Stimulated activated CD8-positive, alpha-beta memory T cell treated with anti-CD3 and anti-CD28 coated beads, Interleukin-15, amount 100 ng/mL, for 48 hours (primary cell): ENCODE measurements at places on chromosomes 16 and 17.

GRCh38 chr16:87033541-87034300, 283.5 kb downstream of the C16orf95 start:
- no peak for DNase-seq

- DNase-seq, result no peak
Observed at GRCh38 chr16:86127366-86127765, 228.4 kb downstream of the IRF8 start.

GRCh38 chr16:81817789-81818567, 38.9 kb downstream of the PLCG2 start:
- DNase-seq, result no peak

DNA sequence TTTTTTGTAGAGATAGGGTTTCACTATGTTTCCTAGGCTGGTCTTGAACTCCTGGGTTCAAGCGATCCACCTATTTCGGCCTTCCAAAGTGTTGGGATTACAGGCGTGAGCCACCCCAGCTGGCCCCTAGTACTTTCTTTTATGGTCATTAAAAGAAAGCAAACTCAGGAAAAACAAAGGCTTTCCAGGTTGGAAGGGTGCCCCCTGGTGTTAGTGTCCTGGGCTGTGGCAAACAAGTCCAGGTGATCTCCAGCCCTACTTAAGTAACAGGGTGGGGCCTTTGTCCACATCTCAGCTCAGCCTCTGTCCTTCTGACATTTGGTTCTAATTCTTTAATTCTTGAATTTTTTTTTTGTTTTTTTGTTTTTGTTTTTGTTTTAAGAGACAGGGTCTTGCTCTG, 6.9 kb downstream of the IGFBP4 start:
- no peak for DNase-seq

DNA sequence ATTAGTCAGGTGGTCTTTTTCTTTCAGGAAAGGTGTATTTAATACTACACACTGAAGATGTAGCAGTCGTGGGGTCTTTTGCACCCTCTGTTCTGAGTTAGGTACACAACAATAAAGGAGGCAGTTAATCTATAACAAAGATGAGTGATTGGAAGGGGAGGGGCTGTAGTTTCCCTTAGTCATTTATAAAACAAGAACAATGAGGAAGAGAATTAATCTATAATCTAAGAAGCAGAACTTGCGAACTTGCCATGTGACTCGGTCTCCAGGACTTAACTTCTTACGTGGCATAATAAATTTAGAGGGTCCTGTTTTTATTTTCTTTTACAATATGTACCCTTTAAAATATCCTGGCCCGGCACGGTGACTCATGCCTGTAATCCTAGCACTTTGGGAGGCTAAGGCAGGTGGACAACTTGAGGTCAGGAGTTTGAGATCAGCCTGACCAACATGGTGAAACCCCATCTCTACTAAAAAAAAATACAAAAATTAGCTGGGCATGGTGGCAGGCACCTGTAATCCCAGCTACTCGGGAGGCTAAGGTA, 8.6 kb upstream of the APPBP2 start:
- no peak for DNase-seq

DNA sequence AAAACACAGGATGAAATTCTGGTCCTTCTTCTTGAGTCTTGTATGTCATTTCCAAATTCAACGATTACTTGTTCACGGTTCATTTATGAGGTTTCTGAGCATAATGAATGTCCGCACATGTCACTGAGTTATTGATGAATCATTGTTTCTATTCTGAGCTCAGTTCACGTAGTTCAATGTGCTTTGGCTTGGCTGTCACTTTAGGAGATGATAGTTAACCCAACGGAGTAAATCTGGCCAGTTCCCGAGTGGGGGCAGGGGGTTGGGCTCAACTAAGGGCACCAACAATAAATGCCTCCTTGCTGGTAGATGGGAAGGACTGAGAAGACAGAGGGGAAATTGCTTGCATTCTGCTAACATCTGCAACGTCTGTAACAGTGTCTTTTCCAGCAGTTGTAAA, 239.4 kb upstream of the HSBP1 start:
- DNase-seq, result no peak

GRCh38 chr17:7710301-7710700, 5.3 kb downstream of the EFNB3 start:
- no peak for DNase-seq

GRCh38 chr16:14263769-14264168, 192.7 kb downstream of the MRTFB start:
- no peak for DNase-seq

GRCh38 chr16:57513371-57514102, 22.8 kb downstream of the CCDC102A start:
- no peak for DNase-seq

DNA sequence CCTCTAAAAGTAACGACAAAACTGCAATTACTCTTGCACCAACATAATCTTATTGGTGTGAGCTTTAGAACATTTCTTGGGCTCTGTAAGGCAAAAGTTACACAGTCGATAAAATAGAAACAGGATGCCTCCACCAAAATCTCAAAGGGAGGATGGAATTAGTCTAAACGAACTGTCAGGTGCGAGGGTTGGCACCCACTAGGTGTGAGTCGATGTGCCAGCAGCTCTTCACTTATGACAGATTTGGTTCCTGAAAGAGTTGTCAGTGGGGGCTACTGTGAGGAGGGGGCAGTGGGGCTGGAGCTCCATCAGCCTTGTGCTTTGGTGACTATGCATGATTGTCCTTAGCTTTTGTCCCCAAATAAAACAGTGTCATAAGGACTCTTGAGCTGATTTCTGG, 422.9 kb downstream of the TMEM114 start:
- no peak for DNase-seq

- DNase-seq, result no peak
Observed at GRCh38 chr16:75943705-75944514, 217.6 kb upstream of the CPHXL start.

GRCh38 chr17:41695954-41696757, 7.5 kb downstream of the EIF1 start:
- DNase-seq, result peak; percentile 37

DNA sequence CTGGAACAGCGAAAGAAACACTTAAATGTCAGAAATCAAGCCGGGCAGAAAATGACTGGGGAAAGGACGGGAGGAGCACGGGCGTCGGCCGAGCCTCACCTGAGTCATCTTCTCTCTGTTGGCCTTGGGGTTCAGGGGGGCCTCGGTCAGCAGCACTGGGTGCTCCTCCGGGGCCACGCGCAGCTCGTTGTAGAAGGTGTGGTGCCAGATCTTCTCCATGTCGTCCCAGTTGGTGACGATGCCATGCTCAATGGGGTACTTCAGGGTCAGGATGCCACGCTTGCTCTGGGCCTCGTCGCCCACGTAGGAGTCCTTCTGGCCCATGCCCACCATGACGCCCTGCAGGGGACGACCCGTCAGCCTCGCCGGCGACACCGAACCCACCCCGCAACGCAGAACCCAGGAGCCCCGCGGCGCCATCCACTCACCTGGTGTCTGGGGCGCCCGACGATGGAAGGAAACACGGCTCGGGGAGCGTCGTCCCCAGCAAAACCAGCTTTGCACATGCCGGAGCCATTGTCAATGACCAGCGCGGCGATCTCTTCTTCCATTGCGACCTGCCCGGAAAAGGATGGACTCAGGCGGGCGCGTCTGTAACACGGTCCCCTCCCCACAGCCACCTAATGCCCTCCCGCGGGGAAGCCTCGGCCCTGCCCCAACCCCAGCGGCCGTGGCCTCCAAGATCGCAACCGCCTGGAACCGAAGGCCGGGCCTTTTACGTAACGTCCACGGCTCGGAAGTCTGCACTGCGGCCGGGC, 616 bp downstream of the ACTG1 start:
- DNase-seq, result no peak

DNA sequence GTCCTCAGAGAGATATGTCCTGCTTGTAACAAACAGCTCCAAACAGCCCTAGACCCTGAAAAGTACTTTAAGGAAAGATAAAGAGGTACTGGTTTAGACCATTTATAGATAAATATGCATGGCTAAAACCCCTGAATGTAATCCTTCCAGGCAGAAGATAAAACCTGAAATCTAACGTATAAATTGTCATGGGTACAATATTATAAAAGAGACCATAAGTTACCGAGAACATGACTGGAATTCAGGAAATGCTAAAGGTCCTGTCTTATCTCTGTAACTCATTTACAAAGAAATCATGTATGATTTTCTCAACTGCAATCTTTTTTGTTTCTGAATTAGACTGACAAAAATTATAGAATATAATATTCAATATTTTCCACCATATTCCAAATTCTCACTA, 9.2 kb upstream of the KANSL1 start:
- no peak for DNase-seq

- peak; percentile 51 for DNase-seq
Observed at GRCh38 chr16:30941600-30942425, 7.1 kb upstream of the ORAI3 start.

GRCh38 chr17:48052956-48053757, 5.0 kb downstream of the NFE2L1 start:
- DNase-seq, result no peak

- DNase-seq, result no peak
Observed at GRCh38 chr17:74149597-74150427, 53.7 kb upstream of the RPL38 start.

DNA sequence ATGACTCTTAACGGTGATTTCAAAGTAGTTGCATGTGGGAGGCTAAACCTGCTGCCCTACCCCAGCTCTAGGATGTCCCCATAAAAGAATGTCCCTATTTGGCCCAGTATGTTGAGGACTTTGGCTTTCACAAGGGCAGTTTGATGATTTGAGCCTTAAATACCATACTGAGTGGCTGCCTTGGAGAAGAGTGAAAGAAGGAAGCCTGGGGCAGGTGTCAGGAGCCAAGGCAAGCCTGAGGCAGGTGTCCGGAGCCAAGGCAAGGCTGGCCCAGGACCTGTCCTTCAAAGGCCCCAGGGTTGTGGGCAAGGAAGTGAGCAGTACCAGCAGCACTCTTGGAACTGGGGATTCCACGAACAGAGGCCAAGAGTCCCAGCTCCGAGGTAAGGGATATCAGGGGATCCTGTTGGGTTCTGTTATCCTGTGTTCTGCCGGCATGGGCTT, 18.6 kb downstream of the ST6GALNAC2 start:
- no peak for DNase-seq

DNA sequence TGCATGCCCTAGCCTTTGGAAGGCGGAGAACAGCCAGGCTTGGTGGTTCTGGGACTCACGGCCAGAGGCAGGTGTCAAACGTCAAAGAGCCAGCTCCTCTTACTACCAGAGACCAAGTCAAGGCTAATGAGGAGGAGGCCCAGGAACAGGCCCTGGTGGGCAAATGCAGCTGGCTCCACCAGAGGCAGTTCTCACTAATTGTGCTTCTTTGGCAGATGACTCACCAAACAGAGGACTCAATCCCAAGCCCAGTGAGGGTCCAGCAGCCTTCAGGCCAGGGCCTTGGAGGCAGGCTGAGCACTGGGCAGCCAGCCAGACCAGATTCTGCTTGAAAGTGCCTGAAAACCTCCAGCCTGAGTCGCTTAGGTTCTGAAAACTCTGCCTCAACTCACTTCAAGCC, 336.5 kb upstream of the CDH5 start:
- no peak for DNase-seq
